Mucosa of gallbladder (tissue), 1 donor: ENCODE measurements at places on chromosomes 4 and X. TPM values are rescaled to one million over a fixed set of nuclear protein-coding genes. Genes with fewer than 3 reads are reported as not detected.
A peak's percentile ranks its signal among the peaks of the same experiment; 100 is the strongest.

GRCh38 chr4:105624530-105624929, 72.1 kb downstream of the ARHGEF38 start:
- DNase-seq: peak; percentile 77

S100P gene
- total RNA-seq: 33.4 TPM

DNA sequence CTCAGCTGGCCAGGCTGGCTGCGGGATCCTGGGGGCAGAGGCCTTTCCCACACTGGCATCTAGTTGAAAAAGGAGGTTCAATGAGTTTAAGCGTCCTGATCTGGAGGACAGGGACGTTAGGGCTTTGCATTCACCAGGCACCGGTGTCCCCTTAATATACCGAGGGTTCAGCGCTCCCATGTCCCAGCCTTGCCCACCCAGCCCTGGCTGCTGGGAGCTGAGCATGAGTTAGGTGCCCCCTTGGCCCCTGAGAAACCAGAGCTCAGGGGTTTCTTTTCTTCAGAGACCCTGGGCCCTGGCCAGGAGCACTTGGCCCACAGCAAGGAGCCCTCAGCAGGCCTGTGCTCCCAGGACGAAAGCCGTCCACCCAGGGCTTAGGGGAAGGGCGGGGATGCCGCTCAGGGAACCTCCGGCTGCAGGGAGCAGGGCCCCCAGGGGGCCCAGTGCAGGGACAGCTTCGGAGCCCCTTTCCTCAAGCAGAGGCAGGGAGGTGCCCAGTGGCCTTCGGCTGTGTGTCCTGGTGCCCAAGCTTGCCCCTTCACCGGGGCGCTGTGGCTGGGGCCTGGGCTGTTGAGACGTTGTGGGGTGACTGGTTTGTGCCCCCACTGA, 20.9 kb upstream of the DUSP9 start:
- no peak for DNase-seq

GABRA4 gene
- 1.2 TPM for total RNA-seq

- no peak for DNase-seq
Observed at GRCh38 chr4:81617545-81617944, 145.8 kb upstream of the RASGEF1B start.

DNA sequence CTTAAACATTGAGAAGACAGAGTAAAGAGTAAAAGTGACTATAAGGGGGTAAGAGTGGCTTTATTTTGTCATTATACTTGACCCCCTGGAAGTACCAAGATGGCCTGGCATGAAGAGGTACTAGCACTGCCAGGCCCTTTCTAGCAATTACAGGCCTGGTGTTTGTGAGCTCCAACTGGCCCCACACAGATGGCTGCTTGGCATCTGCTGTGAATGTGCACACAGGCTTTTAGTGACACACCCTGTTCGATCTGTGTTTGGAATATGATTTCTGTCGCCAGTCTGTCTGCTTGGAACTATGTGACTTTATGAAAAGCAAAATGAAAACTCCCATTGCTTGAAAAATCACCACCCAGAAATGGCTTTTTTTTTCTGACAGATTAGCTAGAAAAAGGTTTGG, 123.3 kb downstream of the CLCN4 start:
- no peak for DNase-seq

PPEF2 gene
- not detected for total RNA-seq

GPR78 gene
- total RNA-seq: 0.29 TPM

TLR10 gene
- total RNA-seq: 0.98 TPM

UBL4A gene
- total RNA-seq: 38.2 TPM
